Fibroblast of villous mesenchyme (primary cell): ENCODE measurements at places on chromosomes 13 and 19.
A peak's percentile ranks its signal among the peaks of the same experiment; 100 is the strongest.

DNA sequence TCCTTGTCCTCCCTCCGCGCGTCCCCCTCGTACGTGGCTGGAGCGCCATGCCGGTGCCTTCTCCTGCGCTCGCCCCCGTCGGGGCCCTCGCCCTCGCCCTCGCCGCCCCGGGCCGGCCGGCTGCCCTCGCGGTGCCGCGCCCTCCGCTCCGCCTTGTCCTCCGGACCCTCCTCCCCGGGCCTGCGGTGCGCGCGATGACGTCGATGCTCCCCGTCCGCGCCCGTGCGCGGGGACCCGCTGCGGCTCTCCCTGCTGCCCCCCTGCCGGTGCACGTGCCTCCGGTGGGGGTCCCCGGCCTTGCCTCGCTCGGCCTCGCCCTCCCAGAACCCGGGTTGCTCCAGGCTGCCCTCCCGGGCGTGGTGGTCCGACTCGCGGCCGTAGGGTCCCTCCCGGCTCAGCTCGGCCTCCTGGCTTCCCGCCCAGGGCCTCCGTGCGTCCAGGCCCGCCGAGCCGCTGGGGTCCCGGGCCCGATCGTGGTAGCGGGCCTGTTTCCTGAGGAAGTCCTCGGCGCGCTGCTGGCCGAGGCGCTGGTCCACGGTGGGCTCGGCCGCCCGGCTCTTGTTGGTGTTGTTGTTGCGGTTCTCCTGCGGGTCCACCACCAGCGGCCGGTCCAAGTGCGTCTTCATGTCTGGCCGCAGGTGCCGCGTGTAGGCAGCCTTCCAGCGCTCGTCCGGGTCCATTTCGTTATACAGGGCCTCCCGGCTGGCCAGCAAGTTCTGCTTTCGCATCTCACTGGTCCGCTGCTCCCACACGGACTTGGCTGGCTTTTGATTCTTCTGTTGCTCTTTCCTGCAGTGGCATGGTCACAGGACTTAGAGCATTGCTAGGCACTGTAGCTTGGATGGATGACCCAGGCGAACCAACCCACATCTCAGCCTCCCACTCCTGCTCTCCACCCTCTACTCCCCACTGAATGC, 148.6 kb downstream of the IER2 start:
- DNase-seq: no peak

DNA sequence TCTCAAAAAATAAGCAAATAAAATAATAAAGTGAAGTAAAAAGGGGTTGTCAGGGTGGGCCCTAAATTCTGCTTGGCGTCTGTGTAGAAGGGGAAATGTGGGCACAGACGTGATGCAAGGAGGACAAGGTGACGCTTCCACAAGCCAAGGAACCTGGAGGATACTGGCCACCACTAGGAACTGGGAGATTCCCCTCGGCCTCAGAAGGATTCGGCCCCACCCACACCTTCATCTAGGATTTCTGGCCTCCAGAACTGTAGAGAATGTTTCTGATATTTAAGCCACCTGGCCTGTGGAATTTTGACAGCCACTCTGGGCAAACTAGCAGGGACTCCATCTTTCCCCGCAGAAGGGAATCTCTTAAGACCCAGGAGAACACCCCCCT, 1.1 kb downstream of the PLEKHJ1 start:
- no peak for DNase-seq

DNA sequence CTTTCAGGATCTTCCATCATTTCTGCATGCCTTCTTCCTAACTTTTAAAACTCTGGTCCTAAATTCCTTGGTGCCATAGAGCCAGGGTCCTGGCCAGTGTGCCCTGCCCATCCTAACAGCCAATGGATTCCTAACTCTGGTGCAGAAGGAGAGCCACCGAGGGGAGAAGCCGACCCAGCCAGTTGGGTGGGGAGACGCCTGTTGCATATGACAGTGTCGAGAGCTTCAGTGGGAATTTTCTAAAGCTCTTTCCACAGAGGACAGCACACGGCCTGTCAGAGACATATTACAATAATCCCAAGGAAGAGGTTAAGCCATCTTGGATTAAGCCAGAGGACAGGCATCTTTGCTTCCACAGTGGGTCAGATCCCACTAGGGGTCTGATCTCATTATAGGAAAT, 180.4 kb downstream of the ZNF536 start:
- DNase-seq: no peak

- DNase-seq: no peak
These were observed 65.6 kb downstream of the DHRS12 start for GRCh38 chr13:51738226-51738905.

DNA sequence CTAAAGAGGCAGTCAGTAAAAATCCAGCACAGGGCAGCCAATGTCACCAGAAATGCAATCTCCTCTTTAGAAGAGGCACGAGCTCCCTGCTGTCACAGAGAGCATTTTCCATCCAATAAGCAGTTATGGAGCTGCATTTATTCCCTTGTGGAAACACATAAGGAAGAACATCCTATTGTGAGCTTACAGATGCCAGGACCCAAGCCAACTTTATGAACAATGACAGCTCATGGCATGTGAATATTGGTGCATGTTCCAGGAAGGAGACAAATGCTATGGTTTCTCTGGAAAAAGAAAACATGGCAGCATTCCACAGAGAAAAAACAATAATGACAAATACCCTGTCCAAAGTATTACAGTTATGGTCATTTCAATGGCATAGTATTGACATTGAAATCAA, 955.6 kb downstream of the UQCRFS1 start:
- DNase-seq: no peak

DNA sequence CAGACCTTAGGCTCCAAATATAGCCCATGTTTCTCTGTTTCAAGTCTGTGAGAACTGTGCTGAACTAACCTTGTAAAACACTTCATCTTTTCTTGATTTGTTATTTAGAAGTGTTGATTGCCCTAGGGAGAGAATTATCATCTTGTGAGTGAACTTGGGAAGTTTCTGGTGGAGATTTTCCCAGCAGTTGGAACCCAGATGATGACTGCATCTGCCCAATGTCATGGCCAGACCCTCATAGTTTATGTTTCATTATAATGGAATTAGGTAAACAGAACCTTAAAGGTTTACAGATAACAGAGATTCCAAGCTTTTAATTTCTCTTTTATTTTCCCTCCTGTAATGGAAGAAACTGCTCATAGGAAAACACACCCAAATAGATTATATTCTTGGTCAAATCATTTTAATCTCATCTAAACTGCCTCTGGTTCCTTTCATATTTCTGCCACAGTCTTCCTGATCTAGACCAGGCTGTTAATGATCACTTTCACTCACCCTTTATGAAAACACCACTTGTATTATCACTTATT, 569.1 kb downstream of the KCTD12 start:
- peak; percentile 29 for DNase-seq
